Stimulated activated naive CD8-positive, alpha-beta T cell treated with anti-CD3 and anti-CD28 coated beads, Interleukin-15, amount 100 ng/mL, for 72 hours (primary cell): ENCODE measurements at places on chromosomes 1 and 21.

DNA sequence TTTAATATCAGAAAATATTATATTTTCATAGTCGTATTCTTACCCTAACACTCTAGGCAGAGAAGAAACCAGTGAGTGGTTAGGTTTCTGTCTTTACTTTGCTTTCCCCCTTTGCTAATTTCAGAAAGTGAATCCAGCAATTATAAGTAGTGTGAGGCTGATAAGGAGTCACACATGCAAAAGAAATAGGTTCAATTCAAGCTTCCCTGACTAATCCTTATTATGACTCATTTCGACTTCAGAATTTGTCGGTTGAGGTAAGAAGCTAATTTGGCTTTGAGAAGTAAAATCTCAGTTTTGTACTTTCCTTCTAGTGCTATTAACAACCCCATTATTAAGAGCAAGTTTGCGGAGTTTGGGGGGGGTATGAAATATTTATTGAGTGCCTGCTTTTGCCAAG is 22.4 kb downstream of the ESRRG start:
- no peak for DNase-seq

GRCh38 chr1:43366601-43367025 is 1.2 kb downstream of the ELOVL1 start:
- DNase-seq = no peak

DNA sequence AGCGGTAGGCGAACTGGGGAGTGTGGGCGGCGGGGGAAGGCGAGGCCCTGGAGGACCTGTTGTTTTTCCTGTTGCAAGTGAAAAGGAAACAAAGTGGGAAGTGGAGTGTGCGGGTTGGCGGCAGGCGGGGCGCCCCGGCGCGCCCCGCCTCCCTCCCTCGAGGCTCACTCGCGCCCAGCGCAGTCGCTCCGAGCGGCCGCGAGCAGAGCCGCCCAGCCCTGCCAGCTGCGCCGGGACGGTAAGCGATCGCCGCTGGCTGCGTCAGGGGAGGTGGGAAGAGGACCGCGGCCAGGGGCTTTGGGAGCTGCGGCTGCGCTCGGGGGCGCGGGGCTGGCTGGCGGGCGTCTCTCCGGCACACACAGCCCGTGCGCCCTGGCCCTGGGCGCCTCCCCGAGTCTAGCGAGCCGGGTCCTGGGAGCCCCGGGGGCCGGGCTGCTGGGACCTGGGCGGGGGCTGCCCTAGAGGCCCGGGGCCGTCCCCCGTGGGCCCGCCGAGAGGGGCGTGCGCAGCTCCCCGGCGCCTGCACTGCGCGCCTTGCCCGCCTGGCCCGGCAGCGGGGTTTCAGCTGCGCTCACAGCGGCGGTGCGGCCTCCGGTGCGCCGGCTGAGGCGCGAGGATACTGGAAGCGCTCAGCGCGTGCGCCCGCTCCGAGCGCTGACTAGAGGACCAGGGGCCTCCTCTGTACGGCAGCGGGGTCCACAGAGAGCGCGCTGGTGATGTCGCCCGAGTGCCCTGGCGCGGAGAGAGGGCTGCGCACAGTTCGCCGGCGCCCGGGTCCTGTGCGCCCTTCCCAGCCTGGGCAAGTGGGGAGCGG is at the start of gene PIK3CD:
PIK3CD (plus strand) TSS at position 167 of the 814 bp plus-strand sequence. CDS start 58,725 bp downstream, outside the sequence.
- peak; percentile 58 for DNase-seq

- DNase-seq = no peak
Observed at GRCh38 chr21:36910581-36911307, 55.7 kb downstream of the HLCS start.

GRCh38 chr1:205350691-205351141 is 6.0 kb downstream of the KLHDC8A start:
- no peak for DNase-seq

GRCh38 chr1:112703706-112704105 is 3.2 kb downstream of the RHOC start:
- DNase-seq = no peak

GRCh38 chr1:167713330-167714081 is 8.3 kb upstream of the MPZL1 start:
- peak; percentile 36 for DNase-seq

- no peak for DNase-seq
Observed at GRCh38 chr1:9312168-9312720, 19.6 kb downstream of the SPSB1 start.

GRCh38 chr1:180498594-180498993 is 3.8 kb downstream of the ACBD6 start:
- DNase-seq = no peak

DNA sequence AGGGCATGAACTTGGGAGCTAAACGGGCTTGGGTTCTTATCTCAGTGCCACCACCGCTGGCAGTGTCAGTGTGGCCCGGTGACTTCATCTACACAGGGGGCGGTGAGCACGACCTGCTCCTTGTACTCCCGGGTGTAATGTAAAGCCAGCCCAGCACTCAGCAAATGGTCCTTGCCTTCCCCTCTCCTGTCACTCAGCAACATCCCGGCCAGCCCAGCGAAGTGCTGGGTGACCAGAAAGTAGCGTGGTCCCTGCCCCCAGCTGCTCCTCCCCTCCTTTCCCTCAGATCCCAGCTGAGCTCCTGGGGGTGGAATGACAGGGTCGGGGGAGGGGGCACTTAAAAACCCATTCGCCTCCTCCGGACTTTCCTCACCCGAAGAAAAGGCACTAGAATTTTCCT is 7.2 kb downstream of the KCNN3 start:
- no peak for DNase-seq

DNA sequence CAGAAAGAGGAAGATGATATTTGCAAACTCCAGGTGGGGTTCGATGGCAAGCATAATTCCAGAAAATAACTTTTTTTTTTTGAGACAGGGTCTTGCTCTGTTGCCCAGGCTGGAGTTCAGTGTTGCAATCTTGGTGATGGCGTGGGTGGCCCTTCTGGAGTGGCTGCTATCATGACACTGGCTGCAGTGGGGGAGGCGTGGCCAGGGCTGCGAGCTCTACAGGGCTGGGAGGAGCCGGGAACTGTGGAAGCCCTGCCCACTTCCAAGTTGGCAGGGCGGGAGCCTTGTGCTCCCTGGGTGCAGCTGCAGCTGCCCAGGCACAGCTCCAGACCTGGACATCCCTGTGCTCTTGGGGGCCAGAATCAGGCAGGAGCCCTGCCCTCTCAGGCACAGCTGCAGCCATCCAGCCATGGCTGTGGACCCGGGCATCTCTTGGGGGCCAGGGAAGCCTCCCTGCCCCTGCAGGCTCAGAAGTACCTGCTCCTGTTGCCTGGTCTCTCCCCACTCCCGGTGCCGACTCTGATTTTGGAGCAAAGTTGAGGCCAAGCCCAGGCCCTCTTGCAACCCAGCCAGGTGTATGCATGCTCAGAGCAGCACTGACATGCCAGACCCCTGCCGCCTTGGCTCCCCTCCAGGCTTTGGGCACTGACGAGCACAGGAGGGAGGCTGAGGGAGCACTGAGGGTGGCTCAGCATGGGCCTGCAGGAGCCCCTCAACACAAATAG is 7.2 kb upstream of the BCL10 start:
- no peak for DNase-seq

- no peak for DNase-seq
Observed at GRCh38 chr1:201112173-201112731, at the start of gene CACNA1S. CACNA1S (minus strand) TSS chr1:201112426; CDS start chr1:201112339, 87 bp downstream.

DNA sequence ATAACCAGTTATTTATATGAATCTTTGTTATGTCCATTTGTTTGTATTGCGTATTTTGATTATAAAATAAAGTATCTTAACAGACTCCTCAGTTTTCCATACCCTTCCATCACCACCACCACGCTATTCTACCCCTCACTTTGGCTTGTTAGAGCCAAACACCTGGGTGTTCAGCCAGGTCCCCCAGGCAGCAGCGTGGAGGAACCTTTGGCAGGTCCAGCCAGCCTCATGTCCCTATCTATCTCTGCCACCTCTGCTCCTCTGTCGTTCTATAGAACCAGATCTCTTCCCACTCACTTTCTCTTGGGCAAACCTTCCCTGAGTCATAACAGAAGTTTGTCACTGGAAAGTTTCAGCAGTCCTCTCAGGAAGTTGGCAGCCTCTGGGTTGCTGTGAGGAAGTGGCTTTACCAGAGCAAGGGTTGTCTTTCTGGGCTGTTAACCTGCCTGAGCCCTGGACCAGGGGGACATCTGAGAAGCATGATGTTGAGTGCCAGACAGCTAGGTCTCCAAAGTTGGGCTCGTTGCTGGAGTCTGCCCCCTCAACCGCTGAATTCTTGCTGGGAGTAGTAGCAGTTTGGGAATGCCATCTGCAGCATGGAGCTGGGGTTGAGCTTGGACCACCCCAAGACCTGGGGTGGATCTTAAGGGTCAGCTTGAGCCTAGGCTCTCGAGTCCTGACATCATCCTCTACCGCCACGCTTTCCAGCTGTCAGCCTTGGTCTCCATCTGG is 996 bp upstream of the SH3BGRL3 start:
- no peak for DNase-seq
